Activated CD4-positive, alpha-beta memory T cell treated with anti-CD3 and anti-CD28 coated beads for 36 hours (primary cell): ENCODE measurements at places on chromosomes 1 and 21.

GRCh38 chr1:223709598-223709997 is 2.7 kb upstream of the CAPN2 start:
- no peak for DNase-seq

- DNase-seq: no peak
These were observed 391 bp downstream of the IFT25 start for GRCh38 chr1:53945183-53945432.

GRCh38 chr1:59141267-59141863 is 155.5 kb upstream of the FGGY start:
- DNase-seq: no peak

DNA sequence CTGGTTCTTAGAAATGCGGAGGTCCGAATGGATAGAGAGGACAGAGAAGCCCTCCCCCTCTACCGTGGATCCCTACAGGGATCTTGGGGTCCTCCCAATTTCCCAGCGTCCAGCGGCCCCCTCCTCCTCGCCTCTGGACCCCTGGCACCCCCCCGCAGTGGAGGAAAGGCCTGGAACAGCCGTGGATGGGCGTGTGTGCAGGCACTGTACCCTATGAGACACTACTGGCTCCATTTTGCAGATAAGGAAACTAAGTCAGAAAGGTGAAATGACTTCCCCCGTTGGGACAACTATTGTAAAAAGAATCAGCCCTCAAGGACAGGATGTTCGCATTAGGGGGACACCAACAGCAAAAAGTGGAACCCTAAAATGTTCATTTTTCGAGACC is 931 bp upstream of the CLSTN1 start:
- no peak for DNase-seq

DNA sequence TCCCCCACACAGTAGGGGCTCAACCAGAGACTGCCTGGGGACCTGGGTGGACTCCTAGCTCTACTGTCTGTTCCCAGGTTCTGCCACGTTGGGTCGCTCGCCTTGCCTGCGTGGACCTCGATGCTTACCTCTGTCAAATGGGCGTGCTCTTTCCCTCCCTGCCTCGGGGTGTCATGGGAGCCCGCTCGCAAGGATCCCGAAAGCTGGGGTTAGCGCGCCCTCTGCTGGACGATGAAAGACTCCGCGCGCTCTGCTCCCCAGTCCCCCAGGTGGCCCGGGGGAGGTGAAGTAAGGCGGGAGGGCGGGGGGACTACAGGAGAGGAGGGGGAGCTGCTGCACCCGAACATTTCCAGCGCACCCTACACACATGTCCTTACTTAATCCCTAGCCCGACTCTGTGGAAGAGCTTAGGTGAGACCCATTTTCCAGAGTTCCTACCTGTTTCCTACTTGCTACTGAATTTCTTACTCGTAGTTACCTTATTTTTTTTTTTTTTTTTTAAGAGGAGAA is 2.3 kb upstream of the BSND start:
- DNase-seq: peak; percentile 89

- DNase-seq: no peak
These were observed 60.1 kb upstream of the GCLM start for GRCh38 chr1:93969371-93969770.

GRCh38 chr1:182684116-182684828 is at the start of gene RGS8:
Gene RGS8 (minus strand): TSS chr1:182684587. CDS start chr1:182669649, 14,938 bp downstream.
- no peak for DNase-seq

DNA sequence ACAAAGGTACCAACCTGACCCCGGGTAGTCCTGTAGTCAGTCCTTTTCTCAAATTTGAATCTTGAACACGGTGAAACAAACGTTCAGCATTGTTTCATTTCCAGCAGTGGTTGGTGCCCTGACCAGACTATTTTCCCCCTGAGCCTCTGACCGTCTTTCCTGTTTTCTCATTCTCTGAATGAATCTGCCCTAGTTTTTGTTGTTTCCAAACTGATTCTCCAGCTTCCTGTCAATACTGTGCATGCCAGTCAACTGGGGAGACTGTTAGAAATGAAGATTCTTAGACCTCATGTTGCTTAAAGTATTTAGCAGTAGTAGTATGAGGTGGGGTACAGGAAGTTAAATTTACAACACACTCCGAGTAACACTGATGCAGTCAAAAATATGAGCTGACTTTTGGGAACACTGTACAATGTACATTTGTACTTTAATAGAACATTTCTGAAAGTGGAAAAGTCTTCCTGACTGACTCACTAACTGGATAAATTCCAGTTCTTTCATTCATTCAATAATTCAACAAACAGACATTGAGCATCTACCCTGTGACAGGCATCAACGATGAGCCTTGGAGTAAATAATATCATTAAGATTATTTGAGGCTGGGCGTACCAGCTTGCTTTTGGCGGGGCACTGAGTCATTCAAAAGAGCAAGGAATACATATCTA is 26.0 kb upstream of the ZRANB2 start:
- DNase-seq: no peak

- DNase-seq: no peak
These were observed 5.5 kb upstream of the PRKAB2 start for GRCh38 chr1:147177611-147178380.

- no peak for DNase-seq
These were observed 95.7 kb upstream of the PALMD start for GRCh38 chr1:99550198-99550597.

GRCh38 chr1:203244776-203245175 is 15.3 kb upstream of the CHIT1 start:
- no peak for DNase-seq

GRCh38 chr1:169859001-169859400 is 34.7 kb downstream of the SCYL3 start:
- DNase-seq: no peak

DNA sequence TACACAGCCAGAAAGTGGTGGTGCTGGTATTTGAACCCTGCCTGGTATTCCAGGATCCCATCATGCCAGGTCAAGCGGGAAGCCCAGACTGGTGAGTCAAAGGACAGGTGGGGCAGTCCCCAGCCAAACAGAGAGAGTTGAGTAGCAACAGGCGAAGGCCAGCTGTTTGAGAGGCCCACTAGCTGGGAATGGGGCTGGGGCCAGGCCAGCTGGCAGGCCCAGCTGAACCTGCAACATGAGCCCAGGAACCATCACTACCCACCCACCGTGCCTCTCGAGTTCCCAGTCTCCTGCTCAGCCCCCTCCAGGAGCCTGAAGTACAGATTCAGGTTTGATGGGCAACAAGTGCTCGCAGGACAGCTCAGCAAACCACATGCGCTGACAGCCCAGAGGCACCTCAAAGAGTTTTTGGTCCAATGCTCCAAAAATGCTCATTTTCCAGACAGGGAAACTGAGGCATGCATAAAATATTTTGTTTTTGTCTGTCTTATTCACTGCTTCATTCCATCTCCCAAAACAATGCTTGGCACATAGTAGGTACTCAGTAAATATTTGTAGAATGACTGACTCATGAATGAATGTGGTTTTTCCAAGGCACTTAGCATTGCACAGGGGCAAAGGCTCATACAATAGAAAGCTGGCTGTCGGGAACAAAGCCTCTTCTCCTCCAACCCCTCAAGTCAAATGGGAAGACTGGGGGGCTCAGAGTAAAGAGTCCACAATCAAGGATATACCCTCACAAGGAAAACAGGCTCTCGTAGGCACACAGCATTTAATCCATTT is 42.5 kb upstream of the CLIC4 start:
- DNase-seq: no peak

DNA sequence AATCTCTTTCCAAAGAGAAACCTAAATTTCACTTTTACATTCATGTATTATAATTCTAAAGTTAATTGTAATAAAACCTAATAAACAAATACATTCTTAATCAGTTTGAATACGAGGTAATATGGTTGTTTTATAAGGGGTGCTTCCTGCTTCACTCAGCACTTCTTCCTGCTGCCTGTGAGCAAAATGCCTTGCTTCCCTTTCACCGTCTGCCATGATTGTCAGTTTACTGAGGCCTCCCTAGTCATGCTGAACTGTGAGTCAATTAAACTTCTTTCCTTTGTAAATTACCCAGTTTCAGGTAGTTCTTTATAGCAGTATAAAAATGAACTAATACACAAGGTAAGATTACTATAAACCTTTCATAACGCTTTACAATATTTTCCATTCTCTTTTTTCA is 491.1 kb upstream of the LRRC7 start:
- no peak for DNase-seq

DNA sequence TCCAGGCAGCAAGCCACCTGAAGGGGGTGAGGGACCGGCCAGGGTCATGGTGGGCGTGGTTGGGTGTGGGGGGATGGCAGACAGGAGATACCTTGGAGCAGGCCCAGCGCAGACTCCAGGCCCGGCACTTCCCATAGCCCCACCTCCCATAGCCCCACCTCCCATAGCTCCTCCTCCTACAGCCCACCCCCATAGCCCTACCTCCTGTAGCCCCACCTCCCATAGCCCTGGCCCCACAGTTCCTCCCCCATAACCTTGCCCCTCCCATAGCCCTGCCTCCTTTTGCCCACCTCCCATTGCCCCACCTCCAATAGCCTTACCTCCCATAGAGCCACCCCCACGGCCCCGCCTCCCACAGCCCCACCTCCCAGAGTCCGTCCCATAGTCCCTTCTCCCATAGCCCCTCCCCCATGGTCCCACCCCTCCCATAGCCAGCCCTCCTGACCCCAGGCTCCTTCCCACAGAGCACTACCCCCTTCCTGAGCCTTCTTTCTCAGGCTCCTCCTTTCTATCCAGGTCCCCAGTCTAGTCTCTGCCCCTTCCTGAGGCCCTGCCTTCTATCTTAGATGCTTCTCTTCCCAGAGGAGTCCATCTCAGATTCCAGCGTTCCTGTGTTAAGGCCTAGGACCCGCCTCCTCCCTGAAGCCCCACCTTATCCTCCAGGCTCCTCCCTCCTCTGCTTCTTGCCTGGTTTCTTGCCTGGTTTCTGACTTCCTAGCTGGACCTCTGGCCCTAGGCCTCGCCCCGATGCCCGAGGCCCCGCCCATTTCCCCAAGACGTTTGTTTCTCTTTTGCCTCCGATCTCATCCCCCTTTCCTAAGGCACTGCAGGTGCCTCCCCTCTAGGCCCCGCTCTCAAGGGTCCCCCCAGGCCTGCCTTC is 46.8 kb downstream of the PTPRU start:
- peak; percentile 43 for DNase-seq

DNA sequence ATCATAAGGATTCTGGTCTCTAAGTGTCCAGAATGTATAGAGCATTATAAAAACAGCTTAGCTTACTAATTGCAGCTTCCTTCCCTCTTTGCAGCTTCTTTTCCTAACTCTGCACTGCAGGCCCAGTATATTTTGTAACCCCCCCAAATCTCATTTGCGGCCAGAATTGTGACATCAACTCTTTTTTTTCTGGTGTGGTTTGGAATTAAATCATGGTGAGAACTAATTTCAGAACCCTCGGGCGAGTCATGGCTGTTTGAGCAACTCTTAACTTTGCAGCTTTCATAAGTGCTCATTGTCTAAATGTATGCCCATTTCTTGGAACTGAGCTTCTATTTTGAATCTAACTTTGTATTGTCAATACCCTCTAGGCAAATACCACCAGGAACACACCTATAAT is 187.4 kb downstream of the CYYR1 start:
- DNase-seq: no peak

- DNase-seq: no peak
These were observed 203.7 kb downstream of the S1PR1 start for GRCh38 chr1:101440485-101440884.

DNA sequence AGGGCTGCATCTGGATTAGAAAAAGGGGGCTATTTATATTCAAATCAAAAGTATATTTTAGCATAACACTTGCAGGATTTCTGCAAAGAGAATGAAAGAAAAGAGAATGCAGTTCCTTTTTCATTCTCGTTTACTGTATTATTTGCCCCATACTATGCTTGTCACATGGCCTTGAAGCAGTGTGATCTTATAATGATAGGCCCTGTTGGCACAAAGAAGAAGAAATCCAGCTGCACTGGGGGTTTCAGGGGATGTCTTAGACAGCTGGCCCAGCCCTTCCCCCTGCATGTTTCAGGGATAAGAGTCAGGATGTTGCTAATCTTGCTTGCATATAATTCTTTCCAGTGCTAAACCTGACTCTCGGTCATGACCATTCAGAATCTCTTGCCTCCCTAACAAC is 369.5 kb downstream of the SEC16B start:
- no peak for DNase-seq

GRCh38 chr1:2628933-2629626 is 3.7 kb downstream of the MMEL1 start:
- DNase-seq: no peak

DNA sequence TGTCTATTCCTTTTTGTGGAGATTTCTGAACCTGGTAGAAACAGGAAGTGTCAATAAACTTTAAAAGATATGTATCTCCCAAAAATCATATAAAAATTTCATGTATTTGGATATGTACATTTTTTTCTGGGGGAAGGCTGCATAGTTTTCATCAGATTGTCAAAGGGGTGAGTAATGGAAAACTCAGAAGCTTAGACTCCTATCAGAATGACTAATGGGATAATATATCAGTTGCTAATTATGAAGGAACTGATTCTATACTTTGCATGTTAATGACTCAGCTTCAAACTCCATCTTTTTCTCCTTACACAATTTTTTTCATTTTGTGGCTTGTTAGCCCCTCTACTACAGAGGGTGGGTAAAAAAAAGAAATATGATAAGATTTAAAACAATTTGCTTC is 55.9 kb downstream of the GON4L start:
- DNase-seq: no peak

- no peak for DNase-seq
These were observed 20.7 kb downstream of the IL10RB start for GRCh38 chr21:33286600-33287456.

DNA sequence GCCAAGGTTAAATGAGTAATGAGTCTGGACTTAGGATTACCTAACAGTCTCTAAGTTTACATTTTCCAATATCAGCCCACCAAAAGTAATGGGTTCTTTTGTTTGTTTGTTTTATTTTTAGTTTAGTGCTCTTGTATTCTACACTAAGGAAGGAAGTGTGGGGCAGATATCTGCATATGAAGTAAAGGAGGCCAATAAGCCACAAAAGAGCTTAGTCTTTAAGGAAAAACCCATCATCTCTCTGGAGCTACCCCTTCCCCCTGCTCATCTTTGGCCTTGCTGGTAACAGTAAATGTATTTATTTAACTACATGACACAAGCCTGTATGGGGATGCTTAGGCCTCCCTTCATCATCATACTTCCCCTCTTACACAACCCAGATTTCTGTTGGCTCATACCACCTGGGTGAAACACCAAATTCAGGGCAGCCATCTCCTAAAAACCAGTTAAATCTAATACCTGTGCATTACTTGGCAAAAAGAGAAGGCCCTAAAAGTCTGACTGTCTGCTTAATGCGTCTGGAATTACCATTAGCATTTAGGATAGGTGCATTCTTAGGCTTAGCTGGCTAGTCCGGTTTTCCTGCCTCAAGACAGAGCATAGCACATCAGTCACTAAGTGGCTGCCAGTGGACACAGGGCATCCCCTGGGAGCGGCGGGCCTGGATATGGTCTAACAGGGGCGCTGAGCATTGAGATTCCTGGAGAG is 96.8 kb upstream of the ADGRL2 start:
- no peak for DNase-seq

DNA sequence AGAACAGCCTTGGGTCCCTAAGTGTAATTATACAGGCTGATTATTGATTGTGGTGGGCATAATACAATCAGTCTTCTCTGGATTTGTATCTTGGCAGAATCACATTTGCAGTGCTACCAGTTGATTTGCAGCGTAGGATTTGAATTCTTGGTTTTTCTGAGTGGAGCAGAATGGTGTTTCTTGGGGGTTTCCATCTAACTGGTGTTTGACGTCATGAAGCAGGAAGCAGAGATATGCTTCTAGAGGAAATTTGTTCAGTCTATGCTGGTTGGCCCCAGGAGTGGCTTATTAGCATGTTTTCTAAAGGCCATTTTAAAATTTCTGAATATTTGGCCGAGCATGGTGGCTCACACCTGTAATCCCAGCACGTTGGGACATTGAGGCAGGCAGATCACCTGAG is 3.4 kb downstream of the CTTNBP2NL start:
- DNase-seq: no peak
